ENCODE measurements at places on chromosomes 12 and 14.
A peak's percentile ranks its signal among the peaks of the same experiment; 100 is the strongest.

GRCh38 chr14:68408680-68409079 is 384.2 kb downstream of the ZFP36L1 start:
- no peak for DNase-seq

- DNase-seq = no peak
Measured at GRCh38 chr12:127558361-127558760, 708.6 kb upstream of the TMEM132C start.

GRCh38 chr12:87491598-87491997 is 537.6 kb downstream of the C12orf50 start:
- no peak for DNase-seq

GRCh38 chr14:79820866-79821535 is 390.3 kb downstream of the DIO2 start:
- DNase-seq = no peak

GRCh38 chr12:124804011-124804621 is 59.5 kb downstream of the SCARB1 start:
- peak; percentile 8 for DNase-seq

DNA sequence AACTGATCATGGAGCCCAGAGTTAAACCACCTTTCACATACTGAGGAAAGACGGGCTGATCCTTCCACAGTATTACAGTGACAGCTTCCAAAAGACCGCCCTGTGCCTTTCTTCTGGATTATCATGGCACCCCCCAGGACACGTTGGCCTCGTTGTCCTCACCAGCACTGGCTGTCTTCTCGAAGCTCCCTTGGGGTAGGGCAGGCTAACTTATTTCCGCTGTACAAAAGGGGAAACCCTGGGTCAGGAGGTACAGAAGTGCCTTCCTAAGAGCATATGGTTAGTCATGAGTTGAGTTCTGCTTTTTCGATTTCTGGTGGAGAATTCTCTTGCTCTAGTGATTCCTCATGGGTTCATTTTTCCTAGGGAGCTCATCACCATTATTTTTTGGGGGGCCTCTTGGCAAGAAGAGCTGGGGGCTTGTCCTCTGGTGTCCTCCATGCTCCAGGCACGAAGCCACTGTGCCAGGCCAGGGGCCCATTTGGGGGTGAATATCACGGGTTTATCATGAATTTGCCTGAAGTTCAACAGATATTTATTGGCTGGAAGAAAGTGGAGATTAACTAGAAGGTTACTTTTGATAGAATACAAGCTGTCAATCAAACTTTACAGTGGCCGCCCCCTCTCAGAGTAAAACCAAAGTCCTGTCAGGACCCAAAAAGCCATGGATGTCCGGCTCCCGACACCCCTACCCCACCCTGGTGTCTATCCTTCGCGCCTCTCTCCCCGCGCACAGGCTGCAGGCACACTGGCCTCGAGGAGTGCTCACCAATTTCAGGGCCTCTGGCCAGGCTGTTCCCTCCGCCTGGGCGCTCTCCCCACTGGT is 8.8 kb upstream of the TRAF3 start:
- DNase-seq = peak; percentile 76

DNA sequence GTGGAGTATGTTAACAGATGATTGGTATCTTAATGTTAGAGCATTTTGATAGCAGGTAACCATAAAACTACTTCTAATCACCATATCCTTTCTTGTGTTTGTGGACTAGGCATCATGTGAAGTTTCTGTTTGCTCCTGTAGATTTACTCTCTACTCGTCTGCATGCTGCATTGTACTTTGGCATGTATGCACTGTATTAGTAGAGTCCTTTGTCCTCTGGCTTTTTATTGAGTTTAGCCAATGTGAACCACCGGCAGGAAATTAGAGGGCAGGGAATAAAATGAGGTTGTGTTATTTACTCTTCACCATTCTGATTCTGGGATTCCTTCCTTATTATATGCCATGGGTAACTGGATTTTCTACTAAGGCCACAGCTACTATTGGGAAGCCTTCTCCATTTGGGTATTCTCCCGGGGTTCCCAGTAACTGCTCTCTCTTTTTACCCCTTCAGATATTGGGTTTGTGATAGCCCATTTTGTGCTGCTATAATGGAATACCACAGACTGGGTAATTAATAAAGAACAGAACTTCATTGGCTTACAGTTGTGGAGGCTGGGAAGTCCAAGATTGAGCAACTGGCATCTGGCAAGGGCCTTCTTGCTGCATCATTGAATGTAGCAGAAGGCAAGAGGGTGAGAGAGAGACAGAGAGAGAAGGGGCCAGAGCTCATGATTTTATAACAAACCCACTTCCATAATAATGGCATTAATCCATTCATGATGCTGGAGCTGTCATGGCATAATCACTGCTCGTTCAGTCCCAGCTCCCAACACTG is 22.4 kb downstream of the FAM177A1 start:
- no peak for DNase-seq

- no peak for DNase-seq
Measured at GRCh38 chr12:12456637-12457036, 99.8 kb downstream of the BORCS5 start.

GRCh38 chr12:82883394-82884355 is 197.0 kb downstream of the TMTC2 start:
- DNase-seq = no peak

DNA sequence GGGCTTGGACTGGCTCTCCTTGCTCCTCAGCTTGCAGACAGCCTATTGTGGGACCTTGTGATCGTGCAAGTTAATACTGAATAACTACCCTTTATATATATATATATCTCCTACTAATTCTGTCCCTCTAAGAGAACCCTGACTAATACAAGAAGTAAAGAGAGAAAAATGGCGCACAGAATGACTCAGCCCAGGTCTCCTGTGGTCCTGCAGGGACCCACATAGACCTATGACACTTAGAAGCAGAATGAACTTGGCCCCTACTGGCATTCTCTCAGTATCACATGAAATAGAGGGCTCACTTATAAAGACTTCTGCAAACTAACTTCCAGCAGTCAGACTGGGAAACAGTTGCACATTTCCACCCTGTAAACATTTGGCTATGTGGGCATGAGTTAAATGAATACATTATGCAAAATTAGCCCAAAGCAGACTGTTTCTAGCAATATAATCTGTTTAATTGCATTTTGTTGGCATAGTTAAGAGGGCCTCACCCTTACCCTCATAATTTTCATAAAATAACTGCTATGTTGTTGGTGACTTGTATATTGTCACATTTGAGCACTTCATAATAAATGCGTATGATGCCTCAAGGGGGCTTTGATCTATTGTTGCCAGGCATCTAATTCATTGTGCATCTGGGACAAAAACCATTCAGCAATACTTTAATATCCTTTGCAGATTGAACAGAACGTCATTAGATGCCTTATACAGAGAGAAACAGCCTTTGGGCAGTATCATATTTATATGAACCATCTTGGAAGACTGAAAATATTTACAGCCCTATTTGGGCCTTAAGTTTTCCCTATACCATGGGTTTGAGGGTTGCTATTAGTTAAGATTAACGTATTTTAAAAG is 349.7 kb upstream of the DIO2 start:
- no peak for DNase-seq

- peak; percentile 7 for DNase-seq
Measured at GRCh38 chr12:58804749-58805148, 115.6 kb downstream of the LRIG3 start.

DNA sequence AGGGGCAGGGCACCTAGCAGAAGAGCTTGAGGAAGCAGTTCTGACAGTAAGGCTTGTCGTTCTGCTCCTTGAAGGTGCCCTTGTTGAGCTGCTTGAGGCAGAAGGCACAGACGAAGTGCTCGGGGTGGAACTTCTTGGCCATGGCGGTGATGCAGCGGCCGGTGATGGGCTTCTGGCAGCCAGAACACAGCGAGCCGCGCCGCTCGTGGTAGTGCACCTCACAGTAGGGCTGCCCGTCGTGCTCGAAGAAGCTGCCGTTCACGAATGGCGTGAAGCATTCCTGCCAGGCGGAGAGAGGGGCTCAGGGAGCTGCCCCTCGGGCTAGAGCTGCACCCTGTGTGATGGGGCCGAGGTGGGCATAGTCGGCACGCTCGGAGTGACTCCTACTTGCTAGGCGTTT is 11.4 kb upstream of the RPLP0 start:
- DNase-seq = no peak

DNA sequence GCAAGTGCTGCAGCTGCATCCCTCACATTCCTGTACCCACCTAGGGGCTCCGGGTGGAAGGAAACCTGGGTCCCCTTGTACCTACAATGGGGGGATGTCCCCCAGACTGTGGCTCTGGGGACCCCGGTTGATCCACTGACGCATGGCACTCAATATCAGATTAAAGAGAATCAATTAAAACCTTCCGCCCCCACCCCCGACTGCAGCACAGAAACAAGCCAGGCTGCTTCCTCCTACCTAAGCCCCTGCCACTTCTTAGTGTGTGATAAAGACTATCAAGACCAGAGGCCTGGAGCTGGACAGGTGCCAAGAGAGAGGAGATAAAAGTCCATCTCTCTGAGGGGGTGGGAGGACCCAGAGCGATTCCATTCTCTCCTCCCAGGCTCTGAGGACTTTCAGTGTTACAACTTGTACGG is 28.2 kb upstream of the RPLP0 start:
- no peak for DNase-seq

DNA sequence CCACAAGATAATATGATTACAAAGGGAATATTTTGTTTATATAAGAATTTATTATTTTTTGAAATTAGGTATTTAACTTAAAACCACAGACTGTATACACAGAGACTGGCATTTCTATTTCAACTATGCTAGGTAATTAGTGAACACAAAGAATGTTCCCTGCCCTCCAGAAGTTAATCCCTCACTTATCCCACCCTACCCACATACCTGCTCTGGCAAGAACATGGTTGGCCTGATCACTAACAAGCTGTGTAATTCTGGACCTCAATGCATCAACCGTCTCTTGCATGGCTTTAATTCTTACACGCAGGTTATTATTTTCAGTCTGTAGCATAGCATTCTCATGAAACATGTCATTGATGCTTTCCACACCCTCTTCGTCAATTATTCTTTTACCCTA is 85.9 kb downstream of the KIF21A start:
- DNase-seq = no peak

DNA sequence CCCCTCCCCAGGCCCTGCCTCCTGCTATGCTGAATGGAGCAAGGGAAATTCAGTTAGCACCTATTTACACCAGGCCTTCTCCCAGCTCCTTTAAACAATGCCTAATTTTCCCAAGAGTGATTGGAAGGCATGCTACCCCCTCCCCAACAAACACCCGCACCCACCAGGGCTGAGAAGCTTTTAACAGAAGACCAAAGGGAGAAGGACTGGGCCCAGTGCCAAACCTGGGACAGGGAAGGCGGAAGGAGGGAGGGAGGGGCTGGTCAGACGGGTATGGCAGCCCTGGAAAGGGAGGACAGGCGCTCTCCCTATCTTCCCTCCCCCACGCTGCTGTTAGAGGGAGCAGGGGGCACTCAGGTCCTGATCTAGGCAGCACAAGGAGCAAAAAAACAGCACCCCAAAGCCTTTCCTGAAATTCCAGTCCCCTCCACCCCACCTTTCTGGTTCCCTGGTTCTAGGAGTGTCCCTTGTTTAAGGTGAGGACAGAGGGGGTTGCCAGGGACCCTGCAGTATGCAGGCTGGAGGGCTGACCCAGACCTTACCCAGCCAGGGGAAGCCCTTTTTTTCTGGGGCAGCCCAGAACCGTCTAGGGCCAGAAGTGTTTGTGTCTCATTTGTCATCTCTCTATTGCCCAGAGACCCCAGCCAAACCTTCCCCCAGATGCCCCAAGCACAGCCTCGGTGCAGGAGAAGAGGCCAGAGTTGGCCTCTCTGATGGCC is 2.4 kb upstream of the KRT8 start:
- no peak for DNase-seq

DNA sequence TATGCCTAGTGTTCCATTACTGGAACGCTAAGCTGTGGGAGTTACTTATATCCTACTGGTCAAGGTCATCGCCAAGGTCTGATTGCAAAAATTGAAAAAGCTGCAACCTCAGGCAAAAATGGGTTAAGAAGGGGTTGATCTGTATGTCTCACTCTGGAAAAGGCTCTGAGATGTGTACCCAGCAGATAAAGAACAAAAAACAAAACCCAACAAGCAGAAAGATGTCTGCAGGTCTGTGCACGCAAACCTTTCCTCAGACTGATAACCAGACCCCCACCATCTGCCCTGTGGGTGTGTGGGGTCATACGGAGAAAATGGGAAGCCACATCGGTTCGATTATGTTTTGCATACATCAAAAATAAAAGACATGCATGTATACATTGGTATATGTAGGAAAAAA is 56.4 kb downstream of the TESC start:
- no peak for DNase-seq

DNA sequence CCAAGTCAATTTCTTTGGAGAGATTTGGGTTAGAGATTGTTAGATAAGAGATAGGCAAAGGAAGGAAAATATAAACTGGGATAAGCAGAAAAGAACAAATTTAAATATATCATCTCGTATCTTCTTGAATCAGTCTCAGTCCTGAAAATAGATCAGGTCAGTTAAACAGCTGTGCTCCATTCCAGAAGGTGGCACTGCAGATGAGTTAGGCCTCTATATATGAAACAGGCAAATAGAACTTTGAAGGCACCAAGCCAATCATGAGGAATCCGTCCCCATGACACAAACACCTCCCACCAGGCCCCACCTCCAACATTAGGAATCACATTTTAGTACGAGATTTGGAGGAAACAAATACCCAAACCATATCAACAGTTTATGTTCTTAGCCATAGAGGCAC is 605.5 kb upstream of the USP15 start:
- DNase-seq = no peak

DNA sequence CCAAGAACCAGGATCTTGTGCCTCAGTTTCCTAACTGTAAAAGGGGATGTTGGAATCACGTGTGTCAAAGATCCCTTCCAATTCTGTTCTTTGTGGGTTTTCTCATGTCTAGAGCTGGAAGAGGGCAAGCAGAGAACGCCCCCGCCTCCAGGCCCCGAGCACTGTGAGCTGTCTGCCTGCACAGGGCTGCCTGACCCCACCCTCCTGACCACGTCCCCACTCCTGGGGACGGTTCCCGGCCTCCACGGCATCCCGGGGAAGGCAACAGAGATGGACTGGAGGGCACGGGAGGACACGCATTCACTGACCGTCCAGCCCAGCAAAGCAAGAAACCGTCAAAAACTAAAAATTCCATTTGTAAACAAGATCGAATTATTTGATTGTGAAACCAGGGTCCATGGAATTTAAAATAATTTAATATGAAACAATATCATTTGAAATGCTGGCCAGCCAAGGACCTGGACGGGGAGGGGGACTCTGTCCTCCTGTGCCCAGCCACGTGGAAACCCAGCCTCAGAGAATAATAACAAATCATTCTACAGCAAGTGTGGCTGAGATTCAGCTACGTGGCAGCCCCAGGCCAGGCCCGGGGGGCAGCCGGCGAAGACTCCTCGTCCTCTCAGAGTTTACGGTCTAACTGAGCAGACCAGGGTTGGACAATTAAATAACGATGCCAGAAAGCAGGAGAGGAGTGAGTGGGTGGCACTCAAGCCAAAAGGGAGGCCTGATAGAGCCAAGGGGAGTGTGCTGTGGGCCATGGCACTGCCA is 87.3 kb upstream of the DIO3 start:
- DNase-seq = no peak

GRCh38 chr12:132471011-132471857 is 18.7 kb upstream of the FBRSL1 start:
- DNase-seq = no peak

- DNase-seq = peak; percentile 34
Measured at GRCh38 chr12:34126239-34126641, 103.9 kb downstream of the ALG10 start.

- no peak for DNase-seq
Measured at GRCh38 chr12:49990273-49990672, 17.5 kb downstream of the AQP6 start.

- DNase-seq = peak; percentile 32
Measured at GRCh38 chr12:19434538-19434937, 4.8 kb upstream of the AEBP2 start.

GRCh38 chr14:92507174-92507768 is 6.3 kb upstream of the RIN3 start:
- peak; percentile 27 for DNase-seq

- no peak for DNase-seq
Measured at GRCh38 chr14:24370748-24371147, 2.8 kb downstream of the NFATC4 start.
